Brain microvascular endothelial cell (primary cell): ENCODE measurements at places on chromosomes 13 and 19.
A peak's percentile ranks its signal among the peaks of the same experiment; 100 is the strongest.

- DNase-seq: no peak
Measured at GRCh38 chr19:48455908-48456562, 661 bp downstream of the KCNJ14 start.

- DNase-seq: no peak
Measured at GRCh38 chr13:59274958-59275727, 888.6 kb downstream of the DIAPH3 start.

- DNase-seq: no peak
Measured at GRCh38 chr19:53864308-53864836, 3.3 kb upstream of the MYADM start.

- no peak for DNase-seq
Measured at GRCh38 chr13:98795220-98795619, 42.7 kb upstream of the SLC15A1 start.

- DNase-seq: no peak
Measured at GRCh38 chr13:30049692-30050091, 199.3 kb upstream of the UBL3 start.

GRCh38 chr19:14603990-14604387 is 21.1 kb downstream of the CLEC17A start:
- no peak for DNase-seq

- no peak for DNase-seq
Measured at GRCh38 chr13:26186995-26187394, 35.1 kb downstream of the RNF6 start.

DNA sequence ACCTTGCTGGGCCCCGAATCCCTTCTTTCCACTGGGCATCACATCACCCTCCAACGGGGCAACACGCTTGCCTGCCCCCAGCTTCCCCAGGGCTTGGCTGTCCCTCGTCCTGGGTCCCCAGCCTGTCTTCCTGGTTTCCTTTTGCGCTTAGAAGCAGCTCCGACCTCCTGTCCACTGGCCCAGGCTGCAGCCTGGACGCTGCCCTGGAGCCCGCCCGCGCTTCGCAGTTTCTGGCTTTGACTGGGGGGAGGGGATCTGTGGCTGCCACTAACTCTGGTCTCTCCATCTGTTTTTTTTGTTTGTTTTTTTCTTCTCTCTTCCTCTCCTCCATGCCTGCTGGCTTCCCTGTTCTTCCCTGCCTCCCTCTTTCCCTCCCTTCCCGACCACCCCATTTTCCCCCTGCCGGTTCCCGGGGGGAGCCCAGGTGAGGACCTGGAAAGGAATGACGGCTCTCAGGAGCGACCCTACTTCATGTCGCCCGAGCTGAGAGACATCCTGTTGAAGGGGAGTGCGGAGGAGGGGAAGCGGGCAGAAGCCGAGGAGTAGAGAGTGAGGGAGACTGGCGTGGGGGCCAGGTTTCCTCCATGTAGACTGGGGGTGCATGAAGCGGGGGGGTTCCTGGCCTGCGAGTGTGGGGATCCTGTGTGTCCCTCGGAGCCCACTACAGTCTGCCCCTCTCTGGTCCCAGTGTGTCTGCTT is 11.5 kb upstream of the ILF3 start:
- no peak for DNase-seq

- no peak for DNase-seq
Measured at GRCh38 chr19:51803967-51804366, 9.0 kb downstream of the FPR3 start.

- peak; percentile 56 for DNase-seq
Measured at GRCh38 chr13:19864024-19864745, 736 bp upstream of the ZMYM5 start.

DNA sequence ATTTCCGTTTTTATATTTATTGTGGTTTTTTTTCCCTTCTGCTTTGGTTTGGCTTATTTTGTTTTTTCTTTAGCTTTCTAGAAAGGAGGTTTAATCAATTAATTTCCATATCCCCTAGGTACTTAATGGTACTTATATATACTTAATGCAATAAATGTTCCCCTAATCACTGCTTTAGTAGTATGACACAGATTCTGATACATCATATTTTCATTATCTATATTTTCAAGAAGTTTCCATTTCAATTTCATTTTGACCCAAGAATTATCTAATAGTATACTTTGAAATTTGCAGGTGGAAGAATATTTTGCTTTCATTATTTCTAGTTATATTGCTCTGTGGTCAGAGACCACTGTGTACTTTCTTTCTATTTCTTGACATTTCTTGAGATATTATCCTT is 66.6 kb upstream of the STK24 start:
- DNase-seq: no peak

- no peak for DNase-seq
Measured at GRCh38 chr13:103663996-103664395, 597.8 kb upstream of the SLC10A2 start.

GRCh38 chr19:42683917-42684513 is 56.3 kb downstream of the PSG3 start:
- DNase-seq: peak; percentile 52

DNA sequence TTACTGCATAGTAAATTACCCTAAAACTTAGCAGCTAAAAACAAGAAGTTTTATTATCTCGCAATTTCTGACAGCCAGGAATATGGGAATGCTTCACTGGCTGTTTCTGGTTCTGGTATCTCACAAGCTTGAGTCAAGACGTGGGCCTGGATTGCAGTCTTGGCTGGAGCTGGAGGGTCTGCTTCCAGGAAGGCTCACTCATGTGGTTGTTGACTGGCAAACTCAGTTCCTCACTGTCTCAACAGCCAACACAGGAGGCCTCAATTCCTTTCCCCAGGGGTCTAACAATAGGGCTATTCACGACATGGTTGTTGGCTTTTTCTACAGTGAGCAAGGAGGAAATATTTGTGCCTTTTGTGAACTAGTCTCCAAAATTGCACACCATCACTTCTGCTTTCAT is 146.3 kb downstream of the GPC5 start:
- DNase-seq: no peak

GRCh38 chr13:87087741-87088140 is 583.4 kb upstream of the SLITRK5 start:
- DNase-seq: no peak

GRCh38 chr19:28296506-28296905 is 916.4 kb downstream of the UQCRFS1 start:
- DNase-seq: no peak

DNA sequence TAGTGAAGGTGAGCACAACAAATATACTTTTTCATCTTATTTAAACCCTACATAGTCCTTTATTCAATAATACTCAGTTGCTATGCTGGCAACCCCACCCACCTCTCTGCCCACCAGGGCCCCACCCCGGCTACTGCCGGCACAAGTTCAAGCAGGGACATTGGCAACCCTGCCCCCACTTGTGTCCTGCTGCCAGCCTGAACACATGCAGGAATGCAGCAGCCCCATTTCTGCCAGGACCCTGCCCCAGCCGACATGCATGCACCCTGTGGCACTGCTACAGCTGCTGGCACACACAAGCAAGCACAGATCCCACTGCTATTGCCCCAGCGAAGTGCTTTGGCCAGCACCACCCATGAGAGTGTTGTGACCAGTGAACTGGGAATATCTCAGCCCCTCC is 289.8 kb downstream of the COG6 start:
- no peak for DNase-seq

GRCh38 chr13:113369189-113369588 is 5.3 kb upstream of the GRTP1 start:
- no peak for DNase-seq

- no peak for DNase-seq
Measured at GRCh38 chr13:23725922-23726321, 155.7 kb downstream of the TNFRSF19 start.

- no peak for DNase-seq
Measured at GRCh38 chr19:2116507-2116906, 19.8 kb downstream of the IZUMO4 start.

GRCh38 chr13:24893863-24894262 is 129.9 kb downstream of the RNF17 start:
- DNase-seq: no peak

- no peak for DNase-seq
Measured at GRCh38 chr13:102768909-102769308, 4.7 kb downstream of the TEX30 start.

GRCh38 chr13:103694471-103694870 is 628.3 kb upstream of the SLC10A2 start:
- no peak for DNase-seq

GRCh38 chr13:92225861-92226260 is 827.4 kb downstream of the GPC5 start:
- DNase-seq: no peak

- no peak for DNase-seq
Measured at GRCh38 chr19:2331601-2332246, 3.2 kb downstream of the SPPL2B start.

DNA sequence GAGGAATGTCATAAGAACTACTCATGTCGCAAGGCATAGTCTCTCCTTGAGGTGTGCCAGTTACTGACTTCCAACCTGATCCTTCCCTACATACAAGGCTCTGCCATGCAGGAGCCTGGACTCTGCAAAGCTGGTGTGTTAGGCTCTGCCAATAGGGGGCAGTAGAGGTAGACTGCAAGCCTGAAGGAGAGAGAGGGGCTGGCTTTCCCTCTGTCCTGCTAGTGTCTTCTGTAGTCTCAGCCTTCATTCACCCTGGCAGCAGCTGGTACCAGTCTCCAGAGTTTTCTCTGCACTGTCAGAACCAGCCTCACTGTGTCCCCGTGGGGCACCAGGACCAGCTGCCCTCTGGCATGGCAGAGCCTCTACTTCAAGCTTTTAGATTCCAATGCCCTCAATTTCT is 14.5 kb downstream of the SHISA2 start:
- DNase-seq: no peak

- no peak for DNase-seq
Measured at GRCh38 chr13:113990321-113990837, 16.5 kb upstream of the C13orf46 start.

- DNase-seq: no peak
Measured at GRCh38 chr19:57786286-57786685, 16.8 kb downstream of the ZNF586 start.

- DNase-seq: no peak
Measured at GRCh38 chr19:18223860-18224524, 2.2 kb downstream of the PDE4C start.

GRCh38 chr19:39923862-39924261 is 10.6 kb downstream of the FCGBP start:
- DNase-seq: no peak

DNA sequence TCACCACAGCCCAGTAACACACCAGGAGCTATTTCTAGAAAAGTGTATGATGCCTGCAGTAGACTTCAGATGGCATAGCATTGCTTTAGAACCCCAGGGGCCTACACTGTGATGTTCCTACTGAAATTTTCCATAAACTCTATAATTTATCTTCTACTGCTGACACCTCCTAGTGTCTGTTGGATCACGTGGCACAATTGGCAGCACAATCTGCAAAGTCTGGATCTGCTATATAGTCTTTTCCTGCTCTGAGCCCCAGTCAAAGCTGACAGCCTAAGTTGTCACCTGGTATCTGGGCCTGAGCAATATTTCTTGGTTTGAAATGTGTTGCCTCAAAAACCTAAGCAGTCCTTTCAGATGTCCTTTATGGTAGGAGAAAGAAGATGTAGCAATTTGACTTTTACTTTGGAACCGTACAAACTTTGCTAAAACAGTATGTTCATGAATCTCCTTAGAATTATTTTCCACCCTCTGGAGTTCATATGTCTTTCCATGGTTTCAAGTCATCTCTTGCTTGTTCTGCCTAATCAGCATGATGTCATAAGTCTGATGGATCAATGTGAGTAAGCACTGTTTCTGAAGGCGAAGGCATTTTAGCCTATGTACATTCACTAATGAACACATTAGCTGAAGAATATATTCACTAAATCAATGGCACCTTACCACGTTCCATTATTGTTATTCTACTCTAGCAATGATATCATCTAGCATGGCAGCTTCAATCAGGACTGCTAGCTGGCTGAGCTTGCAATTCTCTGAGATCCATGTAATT is 536.5 kb upstream of the NBEA start:
- DNase-seq: no peak

DNA sequence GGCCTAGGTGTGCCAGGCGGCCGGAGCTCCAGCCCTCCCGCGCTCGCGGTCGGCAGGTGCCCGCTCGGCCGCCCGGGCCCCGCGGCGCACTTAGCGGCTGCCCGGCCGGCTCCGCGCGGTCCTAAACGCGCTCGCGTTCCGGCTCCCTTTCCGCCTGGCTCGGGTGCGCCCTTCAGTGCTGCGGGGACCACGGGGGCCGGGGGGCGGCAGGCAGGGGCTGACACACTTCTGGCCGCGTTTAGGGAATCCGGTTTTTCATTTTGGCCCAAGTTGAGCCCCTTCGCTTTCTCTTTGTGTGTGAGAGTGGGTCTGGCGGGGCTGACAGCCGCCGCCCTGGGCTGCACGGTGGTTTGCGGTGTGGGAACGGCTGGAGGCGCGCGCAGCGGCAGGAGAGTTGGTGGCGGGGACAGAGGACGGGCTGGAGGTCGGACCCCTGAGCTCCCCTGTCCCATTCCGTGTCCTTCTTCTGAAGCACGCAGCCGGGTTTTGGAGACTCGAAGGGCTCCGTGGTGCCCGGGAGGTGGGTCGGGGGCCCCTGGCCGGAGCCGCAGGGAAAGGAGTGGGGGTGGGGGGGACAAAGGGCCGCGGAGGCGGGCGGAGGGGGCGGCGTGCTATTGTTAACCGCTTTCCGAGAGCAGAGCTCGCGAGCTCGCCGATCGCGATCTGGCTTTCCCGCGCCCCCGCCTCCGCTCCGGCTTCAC is 3.1 kb downstream of the FGF9 start:
- DNase-seq: no peak

DNA sequence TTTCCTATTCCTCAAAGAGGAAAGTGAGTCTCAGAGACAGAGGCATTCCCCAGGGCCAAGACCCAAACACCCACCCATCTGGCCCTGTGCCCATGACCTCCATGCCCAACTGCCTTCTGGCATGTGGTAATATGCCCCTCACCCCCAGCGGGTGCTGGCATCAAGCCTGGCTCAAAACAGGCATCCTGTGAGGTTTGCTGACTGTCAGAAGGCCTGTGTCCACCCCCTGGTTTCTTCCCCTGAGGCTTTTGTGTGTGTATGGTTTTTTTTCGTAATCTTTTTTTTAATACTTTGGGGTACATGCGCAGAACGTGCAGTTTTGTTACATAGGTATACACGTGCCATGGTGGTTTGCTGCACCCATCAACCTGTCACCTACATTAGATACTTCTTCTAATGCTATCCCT is 7.6 kb upstream of the KANK2 start:
- no peak for DNase-seq

DNA sequence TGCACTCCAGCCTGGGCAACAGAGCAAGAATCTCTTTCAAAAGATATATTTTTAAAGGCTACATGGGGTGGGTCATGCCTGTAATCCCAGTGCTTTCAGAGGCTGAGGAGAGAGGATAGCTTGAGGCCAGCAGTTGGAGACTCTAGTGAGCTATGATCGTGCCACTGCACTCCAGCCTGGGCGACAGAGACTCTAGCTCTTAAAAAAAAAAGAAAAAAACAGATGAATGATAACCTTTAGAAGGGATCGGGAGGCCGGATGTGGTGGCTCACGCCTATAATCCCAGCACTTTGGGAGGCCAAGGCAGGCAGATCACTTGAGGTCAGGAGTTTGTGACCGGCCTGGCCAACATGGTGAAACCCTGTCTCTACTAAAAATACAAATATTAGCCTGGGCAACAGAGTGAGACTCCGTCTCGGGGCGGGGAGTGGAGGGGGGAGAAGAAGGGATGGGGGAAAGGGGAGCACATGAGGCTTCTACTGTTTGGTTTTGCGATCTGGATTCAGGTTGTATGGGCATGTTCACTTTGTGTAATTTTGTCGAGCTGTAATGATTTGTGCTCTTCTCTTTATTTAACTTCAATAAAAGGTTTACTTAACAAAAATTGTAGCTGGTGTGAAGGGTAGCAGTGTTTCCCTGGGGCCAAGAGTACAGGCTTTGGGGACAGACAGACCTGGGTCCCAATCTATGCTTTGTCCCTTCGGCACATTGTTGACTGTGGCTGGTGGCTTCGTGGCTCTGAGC is 1.1 kb upstream of the PSMC4 start:
- no peak for DNase-seq
